Hypothalamus (tissue), 51 donors: ENCODE measurements at places on chromosomes 6 and 20.

- no peak for DNase-seq
These were observed 700.7 kb downstream of the EPM2A start for GRCh38 chr6:145034664-145035063.

- no peak for DNase-seq
These were observed 63.8 kb upstream of the TINAG start for GRCh38 chr6:54244430-54244829.

GRCh38 chr6:151216804-151217203 lies 23.0 kb upstream of the AKAP12 start:
- no peak for DNase-seq

DNA sequence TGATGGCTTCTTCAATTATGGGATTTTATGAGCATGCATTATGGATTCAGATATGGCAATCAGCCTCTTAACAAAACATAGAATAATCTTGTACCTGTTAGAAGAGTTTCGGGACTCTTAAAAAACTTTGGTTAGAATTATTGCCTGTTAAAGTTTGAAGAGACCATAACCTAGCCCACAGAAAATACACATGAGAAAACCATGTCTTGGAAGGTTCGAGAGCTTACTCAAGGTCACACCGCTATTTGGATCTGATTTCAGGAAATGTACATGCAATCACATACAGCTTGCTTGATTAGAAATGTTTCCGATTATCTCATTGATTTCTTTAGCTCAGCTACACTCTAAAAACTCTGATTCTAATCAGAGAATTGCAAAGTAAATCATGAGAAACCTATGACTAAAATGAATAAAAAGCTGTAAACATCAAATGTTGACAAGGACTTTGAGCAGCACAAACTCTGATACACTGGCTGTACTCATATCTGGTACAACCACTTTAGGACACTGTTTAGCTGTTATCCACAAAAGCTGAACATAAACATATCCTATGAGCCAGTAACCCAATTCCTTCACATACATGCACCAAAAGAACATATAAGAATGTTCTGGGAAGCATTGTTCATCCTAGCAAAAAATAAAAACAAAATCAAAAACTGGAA lies 16.3 kb downstream of the STX7 start:
- no peak for DNase-seq

DNA sequence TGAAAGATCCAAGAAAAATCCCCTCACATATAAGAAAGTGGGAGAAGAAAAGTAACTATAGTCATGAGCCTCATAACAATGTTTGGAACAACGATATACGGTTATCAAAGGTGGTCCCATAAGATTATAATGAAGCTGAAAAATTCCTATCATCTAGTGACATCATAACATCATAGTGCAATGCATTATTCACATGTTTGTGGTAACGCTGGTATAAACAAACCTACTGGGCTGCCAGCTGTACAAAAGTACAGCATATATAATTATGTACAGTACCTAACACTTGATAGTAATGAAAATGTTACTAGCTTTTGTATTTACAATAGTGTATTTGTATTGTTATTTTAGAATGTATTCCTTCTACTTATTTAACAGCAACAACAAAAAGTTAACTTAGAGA lies 240.7 kb downstream of the RNGTT start:
- no peak for DNase-seq

DNA sequence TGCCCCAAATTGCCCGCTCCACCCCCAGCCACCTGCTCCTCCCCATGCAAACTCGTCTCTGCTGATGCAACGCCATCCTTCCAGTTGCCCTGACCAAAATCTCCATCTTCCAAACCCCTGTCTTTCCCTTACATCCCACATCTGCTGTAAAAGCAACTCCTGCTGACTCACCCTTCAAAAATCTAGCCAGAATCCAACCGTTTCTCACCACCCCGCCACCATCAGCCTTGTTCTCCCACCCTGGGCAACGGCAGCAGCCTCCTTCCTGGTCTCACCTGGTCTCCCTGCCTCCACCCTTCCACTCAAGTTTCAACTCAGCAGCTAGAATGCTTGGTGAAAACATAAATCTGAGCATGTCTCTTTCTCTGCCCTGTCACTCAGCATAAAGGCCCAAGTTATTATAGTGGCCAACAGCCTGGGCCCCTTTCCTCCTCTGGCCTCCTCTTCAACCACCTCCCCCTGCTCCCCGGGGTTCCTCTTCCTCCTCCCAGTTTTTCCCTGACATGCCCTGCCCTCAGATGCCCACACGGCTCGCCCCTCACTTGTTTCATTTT lies 7.2 kb upstream of the SYNJ2 start:
- no peak for DNase-seq

DNA sequence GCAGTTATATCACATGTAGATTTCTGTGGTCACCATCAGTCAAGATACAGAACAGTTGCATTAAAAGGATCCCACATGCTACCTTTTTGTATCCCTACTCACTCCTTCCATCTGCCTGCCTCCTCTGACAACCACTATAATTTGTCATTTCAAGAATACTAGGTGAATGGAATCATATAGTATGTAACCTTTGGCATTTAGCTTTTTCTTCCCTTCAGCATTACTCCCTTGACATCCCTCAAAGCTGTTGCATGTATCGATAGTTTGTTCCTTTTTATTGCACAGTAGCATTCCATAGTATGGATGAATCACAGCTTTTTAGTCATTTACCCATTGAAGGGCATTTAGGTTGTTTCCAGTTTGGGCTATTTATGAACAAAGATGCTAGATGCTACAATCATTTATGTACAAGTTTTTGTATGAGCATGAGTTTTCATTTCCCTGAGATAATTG lies 26.1 kb downstream of the NCOA7 start:
- no peak for DNase-seq

DNA sequence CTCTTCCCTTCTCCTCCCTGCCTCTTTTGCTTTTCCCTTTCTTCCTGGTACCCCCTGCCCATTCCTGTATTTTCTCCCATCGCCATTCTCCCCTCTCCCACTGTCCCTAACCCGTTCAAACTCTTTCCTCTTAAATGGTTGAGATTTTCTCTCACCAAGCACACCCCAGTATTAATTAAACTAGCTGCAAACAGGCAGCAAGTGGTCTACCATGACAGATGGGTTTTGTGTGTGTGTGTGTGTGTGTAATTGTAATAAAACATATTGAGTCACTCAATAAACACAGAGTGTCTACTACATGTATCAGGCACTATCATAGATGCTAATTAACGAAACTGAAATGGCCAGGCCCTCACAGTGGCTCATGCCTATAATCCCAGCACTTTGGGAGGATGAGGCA lies 6.7 kb downstream of the RAET1E start:
- DNase-seq = no peak

DNA sequence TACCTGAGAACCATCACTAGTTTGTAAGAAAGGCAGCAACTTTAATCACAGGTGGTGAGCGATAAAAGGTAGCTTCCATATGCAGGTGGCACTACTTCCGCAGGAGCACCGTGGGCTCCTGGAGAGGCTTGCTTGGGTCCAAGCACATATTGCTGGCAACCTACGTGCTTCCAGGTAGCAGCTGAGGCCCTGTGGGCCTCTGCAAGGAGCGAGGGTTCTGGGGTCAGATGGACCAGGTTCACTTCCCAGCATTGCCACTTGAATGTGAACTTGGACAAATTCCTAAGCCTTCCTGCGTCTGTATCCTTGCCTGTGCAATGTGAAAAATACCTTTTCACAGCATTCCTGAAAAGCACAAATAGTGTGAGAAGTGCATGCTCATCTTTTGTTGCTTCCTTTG lies 31.0 kb downstream of the TXNDC5 start:
- no peak for DNase-seq

- DNase-seq = no peak
These were observed 288.3 kb downstream of the TPBG start for GRCh38 chr6:82651845-82652335.
